ENCODE measurements at places on chromosomes 6 and 20. TPM values are rescaled to one million over a fixed set of nuclear protein-coding genes. Genes with fewer than 3 reads are reported as not detected.

DNA sequence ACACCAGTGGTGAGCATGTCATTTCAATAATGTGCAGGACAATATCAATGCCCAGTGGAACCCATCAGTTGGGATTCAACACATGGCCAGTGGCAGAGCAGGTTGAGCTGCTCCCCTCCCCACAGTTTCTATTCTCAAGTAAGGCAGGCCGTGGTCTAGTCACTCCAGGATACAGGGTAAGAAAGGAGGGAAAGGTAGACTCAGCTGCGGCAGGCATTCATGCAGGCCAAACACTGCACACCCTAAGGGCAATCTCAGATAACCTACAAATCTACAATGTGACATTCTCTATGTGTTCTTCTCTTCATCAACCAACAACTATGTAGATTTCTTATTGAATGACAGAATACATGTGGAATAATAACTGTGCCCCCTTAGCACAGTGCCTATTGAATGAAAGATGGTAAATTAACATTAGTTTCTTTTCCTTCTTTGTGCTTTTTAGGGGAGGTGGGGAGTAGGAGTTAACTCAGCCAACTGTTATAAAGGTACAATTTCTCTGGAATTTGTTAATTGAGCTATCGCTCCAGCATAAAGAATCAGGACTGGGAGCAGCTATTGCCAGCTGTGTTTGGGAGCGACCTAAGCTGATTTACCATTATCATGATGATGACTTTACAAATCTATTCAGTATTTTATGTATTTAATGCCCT, 89.7 kb downstream of the FAM50B start:
- no peak for DNase-seq

The NKAIN2 gene
- 2.5 TPM for total RNA-seq

DNA sequence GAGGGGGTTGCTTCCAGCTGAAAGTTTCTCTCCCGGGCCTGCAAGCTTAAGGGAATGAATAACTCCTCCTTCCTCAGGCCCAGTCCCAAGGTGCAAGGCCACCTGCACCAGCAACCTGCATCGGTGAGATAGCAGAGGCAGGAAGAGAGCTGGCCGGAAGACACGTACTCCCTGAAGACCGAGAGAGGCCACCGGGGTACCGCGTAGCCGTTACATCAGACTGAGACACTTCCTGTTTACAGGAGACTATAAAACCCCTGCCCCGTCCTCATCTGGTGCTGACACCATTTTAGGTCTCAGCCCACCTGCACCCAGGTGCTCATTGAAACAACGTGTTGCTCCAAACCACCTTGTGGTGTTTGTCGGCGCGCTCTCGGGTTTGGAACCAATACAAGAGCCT, 60.5 kb upstream of the PRND start:
- no peak for DNase-seq

DNA sequence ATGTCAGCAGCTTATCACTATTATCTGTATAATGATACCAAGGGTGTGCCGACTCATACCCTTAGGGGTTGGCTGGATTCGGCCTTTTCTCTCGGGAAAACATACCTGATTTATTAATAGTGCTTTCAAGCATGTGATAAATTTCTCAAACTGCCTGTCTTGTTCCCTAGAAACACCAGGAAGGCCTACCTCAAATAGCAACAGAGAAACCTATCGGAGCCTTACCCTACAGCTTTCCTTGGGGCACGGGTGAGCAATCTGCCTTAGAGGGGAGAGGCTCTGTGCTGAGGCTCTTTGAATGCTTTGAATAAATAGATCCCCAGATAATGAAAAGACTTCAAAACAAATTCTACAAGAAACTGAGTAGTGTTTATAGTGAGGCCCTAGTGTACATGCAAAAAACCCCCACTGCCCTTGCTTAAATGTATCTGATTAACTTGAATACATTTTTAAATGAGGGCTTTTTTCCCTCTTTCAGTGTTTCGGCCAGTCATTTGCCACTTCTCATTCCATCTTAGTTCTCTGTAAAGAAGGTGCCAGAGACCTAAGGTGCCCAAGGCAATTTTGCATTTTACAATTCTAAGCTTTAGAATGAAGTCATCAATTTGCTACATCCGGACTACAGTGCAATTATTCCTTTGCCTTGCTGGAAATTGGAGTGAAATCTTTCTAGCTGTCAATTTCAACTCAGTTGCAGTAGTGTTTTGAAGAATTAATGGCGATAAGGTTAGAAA, 320.1 kb downstream of the ESR1 start:
- no peak for DNase-seq

The ANGPT4 gene
- total RNA-seq: 0.06 TPM

- peak; percentile 99 for DNase-seq
These were observed at the start of gene ABT1 for GRCh38 chr6:26596579-26597388. ABT1 (plus strand) TSS chr6:26596953; CDS start chr6:26596983, 30 bp downstream.

The GRIK2 gene
- 2.9 TPM for total RNA-seq

- no peak for DNase-seq
These were observed 50.8 kb upstream of the IPCEF1 start for GRCh38 chr6:154407440-154407839.

The KHDC1L gene
- total RNA-seq: not detected

- DNase-seq: no peak
These were observed 247.6 kb downstream of the PKHD1 start for GRCh38 chr6:51839726-51840374.

DNA sequence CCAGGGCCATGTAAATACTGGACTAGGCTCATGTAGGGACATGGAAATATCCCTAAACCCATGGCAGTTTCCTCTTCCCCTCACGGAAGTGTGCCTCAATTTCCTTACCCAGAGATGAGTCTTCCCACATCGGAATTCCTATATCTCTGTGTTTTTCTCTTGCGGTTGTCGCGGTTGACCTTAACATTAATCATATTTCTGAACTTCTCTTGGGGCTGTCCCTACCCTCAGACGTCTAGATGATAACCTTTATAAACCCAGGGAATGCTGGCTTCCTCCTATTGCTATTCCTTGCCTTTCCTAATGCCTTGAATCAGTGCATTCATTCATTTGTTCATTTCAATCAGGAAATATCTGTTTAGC, 160.1 kb downstream of the SASH1 start:
- DNase-seq: no peak

- DNase-seq: no peak
These were observed 26.5 kb downstream of the CD109 start for GRCh38 chr6:73722318-73723060.

The MAFB gene
- total RNA-seq: 58.0 TPM

The PAK5 gene
- not detected for total RNA-seq

The ZSCAN23 gene
- 0.37 TPM for total RNA-seq

DNA sequence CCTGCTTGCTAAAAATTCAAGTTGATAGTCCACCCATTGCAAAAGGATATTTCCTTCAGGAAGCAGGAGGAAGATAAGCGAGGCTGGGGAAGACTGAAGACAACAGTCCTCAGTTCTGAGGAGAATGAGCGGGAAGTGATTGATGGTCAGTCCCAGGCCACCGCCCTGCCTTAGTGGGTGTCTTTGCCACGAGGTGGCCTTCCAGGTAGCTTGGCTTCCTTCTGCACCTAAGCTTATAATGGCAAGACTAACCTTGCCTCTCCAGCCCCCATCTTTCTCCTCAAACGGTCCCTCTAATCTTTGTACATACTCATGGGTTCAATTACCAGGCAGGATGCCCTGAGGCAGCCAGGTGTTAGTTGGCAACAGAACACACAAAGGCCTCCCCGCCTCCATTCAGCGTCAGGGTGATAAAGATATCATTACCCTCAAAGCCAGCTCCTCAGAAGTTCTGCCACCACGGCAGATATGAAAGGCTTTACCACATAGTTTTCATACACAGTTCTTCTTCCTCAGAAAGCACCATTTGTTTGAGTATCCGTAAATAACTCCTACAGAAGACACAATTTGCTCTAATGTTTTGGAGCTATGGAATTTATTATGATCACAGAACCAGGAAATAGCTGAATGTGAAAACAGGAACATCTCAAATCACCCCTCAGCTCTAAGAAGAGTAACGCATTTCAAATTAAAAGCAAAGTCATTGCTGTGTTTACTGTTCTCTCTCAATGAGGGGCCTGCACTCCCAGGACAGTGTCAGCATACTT, 249.4 kb downstream of the ATXN1 start:
- DNase-seq: no peak

The RNASET2 gene
- 10.1 TPM for total RNA-seq

The LY6G6D gene
- total RNA-seq: not detected

DNA sequence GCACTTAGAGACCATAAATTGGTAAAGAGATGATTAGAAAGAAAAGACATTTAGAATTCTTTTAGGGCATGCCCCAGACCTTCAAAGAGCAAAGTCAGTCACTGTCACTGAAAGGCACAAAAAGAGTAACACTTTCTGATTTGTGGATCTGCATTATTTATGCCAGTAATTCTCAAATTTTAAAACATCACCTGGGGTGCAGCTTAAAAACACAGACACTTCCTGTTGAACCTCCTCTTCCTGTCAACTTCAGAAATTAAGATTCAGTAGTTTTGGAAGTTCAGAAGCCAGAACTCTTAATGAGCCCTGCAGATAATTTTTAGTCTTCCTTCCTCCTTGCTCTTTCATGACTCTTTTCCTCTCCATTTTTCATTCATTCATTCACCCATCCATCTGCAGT, 137.5 kb downstream of the NRN1 start:
- DNase-seq: no peak

DNA sequence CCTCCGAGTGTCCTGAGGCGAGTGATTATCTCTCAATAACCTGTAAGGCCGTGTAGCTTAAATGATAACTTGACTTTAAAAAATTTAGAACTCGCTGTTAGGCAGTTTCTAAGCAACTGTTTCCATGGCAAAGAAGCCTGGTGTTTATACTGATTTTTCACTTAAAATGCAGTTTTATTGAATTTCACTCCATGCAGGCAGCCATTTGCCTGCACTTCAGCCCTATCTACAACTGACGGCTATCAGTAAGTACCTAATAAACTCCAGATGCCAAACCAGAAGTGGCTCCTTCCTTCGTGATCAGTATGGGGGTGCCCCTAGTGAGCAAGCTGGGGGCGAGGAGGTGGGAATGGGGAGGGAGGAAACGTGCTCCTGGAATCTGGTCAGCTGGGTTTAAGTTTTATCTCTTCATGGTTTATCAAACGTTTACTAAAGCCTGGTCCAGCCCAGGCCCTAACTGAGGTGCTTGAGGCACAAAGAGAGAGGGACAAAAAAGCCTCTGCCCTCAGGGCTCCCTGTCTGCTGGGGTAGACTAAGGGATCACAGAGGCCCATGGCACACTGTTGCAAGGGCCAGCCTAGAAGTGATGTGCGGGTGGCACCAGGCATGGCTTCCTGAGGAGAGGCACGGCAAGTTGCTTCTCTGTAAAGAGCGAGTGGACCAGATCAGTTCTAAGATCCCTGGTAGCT, 45.5 kb downstream of the TTI1 start:
- DNase-seq: no peak

DNA sequence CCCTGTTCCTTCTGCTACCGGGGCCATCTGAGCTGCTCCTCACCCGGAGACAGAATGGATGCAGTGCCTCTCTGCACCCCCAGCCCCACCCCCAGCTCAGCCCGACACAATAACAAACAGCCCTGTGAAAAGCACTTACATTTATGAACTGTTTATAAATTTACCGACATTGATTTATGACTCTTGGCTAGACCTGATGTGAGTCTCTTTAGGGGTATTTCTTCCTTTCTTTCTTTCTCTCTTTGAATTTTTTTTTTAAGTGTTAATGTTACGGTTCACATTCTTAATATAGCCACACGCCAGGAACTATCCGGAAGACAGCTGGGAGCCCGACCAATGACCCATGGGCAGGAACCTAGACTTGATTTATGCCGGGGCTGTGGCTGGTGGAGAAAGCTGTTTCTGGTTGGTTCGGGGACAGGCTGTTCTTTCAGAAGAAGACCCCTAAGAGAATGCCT, 266.3 kb downstream of the CDC5L start:
- DNase-seq: no peak

DNA sequence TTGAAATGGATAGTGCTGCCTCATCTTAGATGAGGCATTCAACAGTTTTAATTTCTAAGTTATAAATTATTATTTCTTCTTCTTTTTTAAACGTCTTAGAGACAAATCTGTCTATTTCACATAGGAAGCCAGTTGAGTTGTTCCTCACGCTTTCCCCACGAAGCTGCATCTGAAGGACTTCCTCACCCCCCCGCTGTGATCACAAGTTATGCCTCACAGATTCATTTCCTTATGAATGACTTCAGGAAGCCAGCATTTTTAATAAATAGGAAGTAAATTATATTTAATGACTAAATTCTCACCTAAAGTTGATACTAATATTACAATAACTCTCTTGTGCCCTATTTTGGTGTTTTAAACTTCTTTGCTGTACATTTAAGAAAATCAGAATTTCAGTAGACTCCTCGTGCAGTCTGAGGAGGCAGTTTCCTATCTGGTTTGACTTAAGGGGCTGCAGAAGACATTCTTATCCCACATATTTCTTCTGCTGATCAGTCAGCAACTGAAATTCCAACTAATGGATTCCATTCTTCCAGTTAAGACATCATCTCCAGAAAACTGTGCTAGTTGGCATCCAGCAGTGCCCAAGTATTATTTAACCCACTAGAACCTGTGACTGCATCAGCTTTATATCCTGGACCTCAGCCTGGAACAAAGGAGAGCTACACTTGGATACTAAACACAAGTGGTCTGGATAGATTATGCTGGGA, 182.7 kb upstream of the CCN2 start:
- DNase-seq: no peak

The RSPO3 gene
- total RNA-seq: 12.6 TPM

- DNase-seq: no peak
These were observed 3.8 kb downstream of the TBC1D32 start for GRCh38 chr6:121330516-121330915.

GRCh38 chr6:1382883-1383728, 6.3 kb upstream of the FOXF2 start:
- no peak for DNase-seq

The CFAP206 gene
- not detected for total RNA-seq

DNA sequence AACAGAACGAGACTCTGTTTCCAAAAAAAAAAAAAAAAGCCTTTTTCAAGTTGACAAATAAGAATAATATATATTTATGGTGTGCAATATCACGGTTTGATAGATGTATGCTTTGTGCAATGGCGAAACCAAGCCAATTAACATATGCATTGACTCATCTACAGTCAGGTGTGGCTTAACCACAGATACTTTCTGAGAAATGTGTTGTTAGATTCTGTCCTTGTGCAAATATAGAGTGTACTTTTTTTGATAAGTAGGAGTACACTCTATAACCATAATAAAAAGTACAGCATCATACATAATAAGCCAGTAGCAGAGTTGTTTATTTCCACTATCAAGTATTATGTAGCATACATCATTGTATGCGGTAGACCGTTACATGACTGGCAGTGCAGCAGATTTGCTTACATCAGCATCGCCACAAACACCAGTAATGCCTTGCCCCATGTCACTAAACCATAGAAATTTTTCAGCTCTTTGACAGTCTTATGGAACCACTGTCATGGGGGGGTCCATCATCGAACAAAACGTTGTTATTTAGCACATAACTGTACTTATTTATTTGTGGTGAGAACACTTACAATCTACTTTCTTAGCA, 59.2 kb downstream of the TMEM170B start:
- no peak for DNase-seq

DNA sequence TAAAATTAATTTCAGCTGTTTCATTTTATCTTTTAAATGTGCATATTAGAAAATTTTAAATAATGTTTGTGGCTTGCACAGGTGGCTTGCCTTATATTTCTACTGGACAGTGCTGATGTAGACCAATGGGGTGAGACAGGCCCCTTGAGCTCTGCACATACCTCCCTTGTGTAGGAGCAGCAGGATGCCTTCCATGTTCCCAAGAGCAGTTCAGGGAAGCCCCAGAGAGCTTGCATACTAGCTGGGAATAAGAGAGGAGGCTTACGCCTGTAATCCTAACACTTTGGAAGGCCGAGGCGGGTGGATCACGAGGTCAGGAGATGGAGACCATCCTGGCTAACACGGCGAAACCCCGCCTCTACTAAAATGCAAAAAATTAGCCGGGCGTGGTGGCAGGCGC, 61.4 kb downstream of the RFPL4B start:
- no peak for DNase-seq

The COL11A2 gene
- 0.46 TPM for total RNA-seq

The VEGFA gene
- total RNA-seq: 345 TPM
